Lower leg skin (tissue), 4 donors: ENCODE measurements at places on chromosomes 16 and 17.

DNA sequence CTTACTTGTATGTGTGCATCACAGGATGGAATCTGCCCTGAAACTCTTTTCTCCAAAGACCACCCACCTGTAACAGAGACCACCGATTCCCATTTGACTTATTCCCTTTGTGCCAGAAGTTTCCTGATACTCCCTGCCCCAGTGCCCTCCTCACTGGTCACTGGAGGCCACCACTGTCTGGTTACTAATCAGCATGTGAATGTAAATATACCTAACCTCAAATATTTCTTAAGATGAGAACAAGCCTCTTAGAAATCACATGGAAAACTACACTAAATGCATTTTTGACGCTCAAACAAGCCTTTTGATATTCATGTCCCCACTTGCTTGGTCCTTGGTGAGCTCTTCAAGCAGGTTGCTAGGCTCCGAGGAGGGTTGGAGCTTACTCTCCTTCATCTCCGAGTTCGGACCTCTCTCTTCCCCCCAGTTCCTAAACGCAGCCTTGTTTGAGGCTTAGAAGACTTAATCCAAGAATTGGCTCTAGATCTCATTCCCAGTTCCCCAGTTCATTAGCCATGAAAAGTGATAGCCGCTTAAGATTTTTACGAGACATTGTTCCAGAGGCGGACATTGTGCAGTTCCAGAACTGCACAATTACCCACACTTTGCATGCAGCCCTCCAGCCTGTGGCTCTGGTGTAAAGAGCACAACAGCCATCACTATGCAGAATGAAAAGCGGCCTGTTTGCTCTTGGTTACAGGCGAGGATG lies 579.2 kb upstream of the PSMD7 start:
- no peak for DNase-seq

GRCh38 chr16:30421010-30421409 lies 8.8 kb downstream of the DCTPP1 start:
- no peak for DNase-seq

DNA sequence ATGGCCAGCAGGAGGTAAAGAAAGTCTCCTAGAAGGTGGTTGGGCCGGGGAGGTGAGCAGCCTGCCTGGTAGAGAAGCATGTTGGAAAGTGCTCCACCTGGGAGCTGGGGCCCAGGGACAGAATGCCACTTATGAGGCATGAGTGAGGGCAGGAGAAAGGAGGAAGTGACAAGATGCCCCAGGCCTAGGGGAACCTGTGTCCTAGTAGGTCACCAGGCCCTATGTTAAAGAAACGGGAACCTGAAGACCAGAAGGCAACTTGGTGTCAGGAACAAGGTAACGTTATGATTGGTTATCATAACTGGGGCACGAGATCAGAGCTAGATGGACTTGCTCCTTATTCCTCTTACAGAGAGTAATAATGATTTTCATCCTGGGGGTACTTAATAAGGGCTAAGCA lies 34.3 kb downstream of the PITPNC1 start:
- no peak for DNase-seq

GRCh38 chr17:4208238-4208637 lies 55.5 kb downstream of the ANKFY1 start:
- DNase-seq = peak; percentile 74

DNA sequence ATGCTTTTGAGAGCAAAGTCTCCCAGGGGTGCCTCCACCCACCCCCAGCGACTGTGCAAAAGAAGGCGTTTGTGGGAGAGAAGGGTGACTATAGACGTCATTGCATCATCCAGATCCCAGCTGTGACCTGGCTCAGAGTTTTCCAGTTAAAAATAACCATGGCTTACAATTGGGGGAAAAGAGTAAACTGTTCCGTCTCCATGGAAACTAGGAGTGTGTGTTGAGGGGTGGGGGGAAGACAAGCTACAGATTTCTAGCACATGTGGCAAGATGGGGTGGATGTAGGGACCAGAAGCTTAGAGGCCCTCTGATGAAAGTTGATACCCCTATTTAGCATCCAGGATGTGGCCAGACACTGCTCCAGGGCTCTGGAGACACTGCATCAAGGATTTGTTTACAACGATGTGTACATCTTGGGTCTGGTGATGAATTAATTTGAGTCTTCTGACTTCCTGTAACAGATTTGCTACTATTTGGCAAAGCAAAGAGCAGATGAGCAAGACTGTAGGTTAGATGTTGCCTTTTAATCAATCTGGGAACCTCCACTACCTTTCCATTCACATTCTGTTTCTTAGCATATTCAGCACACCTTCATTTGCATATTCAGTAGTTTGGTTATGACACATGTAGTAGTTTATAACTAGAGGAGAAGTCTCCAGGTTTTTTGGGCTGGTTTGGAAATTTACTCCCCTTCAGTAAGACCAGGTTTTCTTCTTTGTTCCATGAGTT lies 6.2 kb upstream of the DUSP14 start:
- DNase-seq = no peak

GRCh38 chr16:89565256-89565505 lies 4.7 kb downstream of the RPL13 start:
- no peak for DNase-seq

DNA sequence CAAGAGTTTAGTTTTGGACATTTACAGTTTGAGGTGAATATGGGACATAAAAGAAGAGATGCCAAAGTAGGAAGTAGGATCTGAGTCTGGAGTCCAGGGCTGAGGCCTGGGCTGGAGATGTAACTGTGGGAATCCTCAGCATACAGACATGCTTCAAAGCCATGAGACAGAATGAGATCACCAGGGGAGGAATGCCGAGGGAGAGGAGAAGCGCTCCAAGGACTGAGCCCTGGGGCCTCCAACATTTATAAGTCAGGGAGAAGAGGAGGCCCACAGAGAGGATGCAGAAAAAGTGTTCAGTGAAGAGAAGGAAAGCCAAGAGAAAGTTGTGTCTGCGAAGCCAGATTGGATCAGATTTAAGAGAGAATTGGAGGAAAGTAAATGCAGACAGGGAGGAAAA lies 277.5 kb upstream of the MYOCD start:
- no peak for DNase-seq

DNA sequence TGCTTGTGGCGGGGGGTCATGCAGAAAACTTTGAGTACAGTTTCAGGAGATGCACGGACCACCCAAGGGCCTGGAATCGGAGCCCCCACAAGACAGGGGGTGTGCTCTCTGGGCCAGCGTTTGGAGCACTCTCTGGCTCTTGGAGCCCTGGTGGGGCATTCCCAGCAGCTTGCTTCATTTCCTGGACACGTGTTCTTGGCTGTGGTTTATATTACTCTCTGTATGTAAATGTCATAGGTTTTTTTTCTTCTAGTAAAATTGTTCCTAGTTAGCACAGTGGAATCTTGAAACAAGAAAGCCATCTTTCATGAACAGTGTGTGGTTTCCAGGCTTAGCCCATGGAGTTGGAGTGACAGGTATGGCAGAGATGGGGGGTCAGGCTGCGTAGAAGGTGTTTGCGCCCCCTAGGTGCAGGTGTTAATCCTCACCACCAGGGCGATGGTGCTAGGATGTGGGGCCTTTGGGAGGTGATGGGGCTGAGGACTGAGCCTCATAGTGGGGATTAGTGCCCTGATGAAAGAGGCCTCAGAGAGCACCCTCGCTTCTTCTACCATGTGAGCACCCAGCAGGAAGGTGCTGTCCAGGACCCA lies 79.8 kb downstream of the JPH3 start:
- DNase-seq = no peak

- peak; percentile 39 for DNase-seq
Measured at GRCh38 chr17:83036193-83036592, 43.2 kb upstream of the METRNL start.

- DNase-seq = peak; percentile 87
Measured at GRCh38 chr17:68491381-68492231, 20.6 kb upstream of the PRKAR1A start.

GRCh38 chr16:78195797-78196196 lies 96.3 kb downstream of the WWOX start:
- no peak for DNase-seq

DNA sequence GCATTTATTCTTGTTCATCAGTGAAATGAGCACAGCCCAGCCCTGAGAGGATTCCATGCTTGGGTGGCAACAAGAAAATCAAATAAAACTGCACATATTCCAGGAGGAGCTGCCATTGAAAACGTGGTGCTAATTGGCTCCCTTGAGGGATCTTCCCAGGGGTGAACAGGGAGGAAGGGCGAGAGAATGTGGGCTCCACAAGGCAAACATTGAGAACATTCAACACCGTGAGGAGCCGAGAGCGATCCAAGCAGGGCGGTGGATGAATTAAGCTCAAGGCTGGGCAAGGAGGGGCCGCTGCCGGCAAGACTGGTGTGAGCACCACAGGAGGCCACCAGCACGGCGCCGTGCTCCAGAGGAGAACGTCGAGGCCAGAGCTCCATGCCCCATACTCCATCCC lies 166.9 kb downstream of the C16orf95 start:
- DNase-seq = no peak

DNA sequence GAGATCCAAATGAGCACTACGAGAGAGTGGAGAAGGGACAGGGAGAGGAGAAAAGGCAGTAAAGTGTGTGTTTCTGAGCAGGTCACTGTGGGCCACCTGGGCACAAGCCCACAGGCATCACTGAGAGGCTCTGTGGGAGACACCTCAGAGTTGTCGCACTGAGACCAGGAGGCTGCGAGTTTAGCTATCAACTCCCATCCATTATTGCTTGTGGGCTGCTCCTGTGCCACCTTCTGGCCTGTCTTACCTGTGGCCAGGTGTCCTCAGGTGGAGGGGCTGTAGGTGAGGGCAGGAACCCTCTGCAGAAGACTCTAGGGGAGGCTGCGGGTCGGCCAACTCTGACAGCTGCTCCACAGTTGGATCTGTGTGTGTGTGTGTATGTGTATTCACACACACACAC lies 2.5 kb upstream of the PRR29 start:
- no peak for DNase-seq

DNA sequence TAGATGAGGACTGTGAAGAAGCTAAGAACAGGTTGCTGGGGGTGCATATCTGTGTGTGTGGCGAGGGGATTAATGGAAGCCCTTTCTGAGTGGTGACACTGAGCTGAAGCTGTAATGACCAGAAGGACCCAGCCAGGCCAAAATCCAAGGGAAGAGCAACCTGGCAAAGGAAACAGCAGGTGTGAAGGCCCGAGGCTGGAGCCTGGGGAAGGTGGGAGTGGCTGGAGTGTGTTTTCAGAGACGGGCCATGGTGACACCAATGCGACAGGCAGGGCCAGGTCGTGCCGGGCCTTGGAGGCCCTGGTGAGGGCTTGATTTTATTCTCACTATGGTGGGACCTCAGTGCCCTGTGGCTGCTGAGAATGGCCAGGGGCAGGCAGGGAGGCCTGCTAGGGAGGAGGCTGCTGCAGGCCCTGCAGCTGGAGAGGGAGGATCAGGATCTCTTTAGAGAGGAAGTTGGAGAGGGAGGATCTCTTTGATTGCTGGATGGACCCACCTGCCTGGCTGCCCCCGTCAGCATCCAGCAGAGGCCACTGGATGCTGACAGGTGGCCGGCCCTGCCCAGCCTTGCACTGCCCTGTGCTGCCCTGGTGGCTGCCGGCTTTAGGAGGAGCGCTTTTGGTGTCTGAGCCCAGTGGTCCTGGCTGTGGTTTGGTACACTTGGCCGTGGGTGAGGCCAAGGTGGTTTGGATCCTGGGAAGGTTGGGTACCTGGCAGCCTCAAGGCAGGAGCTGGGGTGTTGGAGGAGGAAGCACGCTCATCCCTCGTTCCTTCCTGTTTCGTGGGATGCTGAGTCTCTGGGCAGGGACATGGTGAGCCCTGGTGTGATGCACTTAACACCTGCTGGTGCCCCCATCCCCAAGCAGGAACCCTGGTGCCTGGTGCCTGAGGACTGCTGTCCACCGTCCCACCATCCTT lies 188.3 kb downstream of the SEC14L1 start:
- no peak for DNase-seq

- DNase-seq = peak; percentile 70
Measured at GRCh38 chr17:67442787-67443624, 65.9 kb downstream of the PITPNC1 start.

- DNase-seq = peak; percentile 86
Measured at GRCh38 chr17:48307814-48308411, 122.1 kb downstream of the SKAP1 start.

DNA sequence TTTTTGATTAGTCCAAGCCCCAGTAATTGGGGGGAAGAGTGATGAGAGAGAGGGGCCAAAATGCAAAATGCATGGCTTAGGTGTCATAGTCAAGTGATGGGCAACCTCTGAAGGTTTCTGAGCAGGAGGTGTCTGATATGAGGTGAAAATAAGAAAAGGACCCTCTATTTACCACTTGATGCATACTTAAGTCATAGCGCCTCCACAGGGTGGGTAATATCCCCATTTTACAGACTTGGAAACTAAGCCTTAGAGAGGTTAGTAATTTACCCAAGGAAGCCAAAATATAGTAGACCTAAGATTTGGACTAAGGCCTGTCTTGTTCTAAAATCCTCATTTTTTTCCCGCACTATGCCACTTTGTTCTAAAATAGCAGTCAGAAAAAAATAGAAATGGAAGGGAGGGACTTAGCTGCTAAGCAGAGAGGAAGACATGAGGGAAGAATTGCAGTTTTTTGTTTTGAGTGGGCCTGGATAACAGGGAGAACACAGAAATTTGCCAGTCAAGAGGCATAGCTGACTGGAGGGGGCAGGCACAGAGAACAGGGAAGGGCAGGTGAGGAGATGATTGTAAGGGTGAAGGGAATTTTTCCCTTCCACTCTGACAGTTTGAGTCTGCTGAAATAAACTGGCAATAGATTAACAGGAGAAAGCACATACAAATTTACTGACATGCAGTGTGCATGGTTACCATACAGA lies 2.3 kb upstream of the GRB2 start:
- DNase-seq = no peak

DNA sequence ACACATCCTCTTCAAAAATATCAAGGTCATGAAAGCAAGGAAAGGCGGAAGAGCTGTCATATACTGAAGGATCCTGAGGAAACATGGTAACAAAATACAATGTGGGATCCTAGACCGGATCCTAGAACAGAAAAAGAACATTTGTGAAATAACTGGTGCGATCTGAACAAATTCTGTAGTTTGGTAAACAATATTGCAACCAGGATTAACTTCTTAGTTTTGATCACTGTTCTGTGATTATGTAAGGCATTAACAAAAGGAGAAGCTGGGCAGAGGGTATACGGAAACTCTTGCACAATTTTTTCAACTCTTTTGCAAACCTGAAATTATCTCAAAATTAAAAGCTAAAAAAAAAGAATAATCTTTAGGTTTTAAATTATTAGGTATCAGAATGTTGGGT lies 109.7 kb downstream of the TRIM37 start:
- no peak for DNase-seq

DNA sequence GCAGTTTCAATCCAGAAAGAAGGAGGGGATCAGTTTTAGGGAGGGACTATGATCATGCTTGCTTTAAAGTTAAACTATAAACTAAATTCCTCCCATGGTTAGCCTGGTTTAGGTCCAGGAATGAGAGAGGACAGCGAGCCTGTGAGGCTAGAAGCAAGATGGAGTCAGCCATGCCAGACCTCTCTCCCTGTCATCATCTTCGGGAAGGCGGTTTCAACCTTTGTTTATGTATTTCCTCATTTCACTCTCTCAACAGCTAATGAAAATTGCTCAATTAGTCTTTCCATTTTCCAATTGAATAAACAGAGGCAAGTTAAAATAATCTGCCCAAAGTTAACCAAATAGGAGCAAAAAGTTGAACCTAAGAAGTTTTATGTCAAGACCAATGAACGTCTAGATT lies 201.5 kb downstream of the KCNJ2 start:
- no peak for DNase-seq
